Vein endothelial cell (primary cell): ENCODE measurements at places on chromosomes 12 and 14. TPM values are rescaled to one million over a fixed set of nuclear protein-coding genes. Genes with fewer than 3 reads are reported as not detected.

The IFI27 gene
- total RNA-seq = 22.2 and 28.8 TPM in 2 replicates

The ACTR10 gene
- 36.6 and 51.4 TPM in 2 replicates for total RNA-seq

The PABPN1 gene
- total RNA-seq = 54.5 and 74.8 TPM in 2 replicates

The SLC48A1 gene
- total RNA-seq = 16.8 and 20.3 TPM in 2 replicates

The WNT5B gene
- total RNA-seq = 0.33 and 0.38 TPM in 2 replicates
